ENCODE measurements at places on chromosomes 6 and 20.

- peak; percentile 86 for DNase-seq
Observed at GRCh38 chr6:15879371-15880261, 216.8 kb upstream of the DTNBP1 start.

GRCh38 chr20:62596486-62596885 lies 45.8 kb upstream of the SLCO4A1 start:
- DNase-seq: no peak

- no peak for DNase-seq
Observed at GRCh38 chr6:24481449-24481848, 7.9 kb downstream of the GPLD1 start.

DNA sequence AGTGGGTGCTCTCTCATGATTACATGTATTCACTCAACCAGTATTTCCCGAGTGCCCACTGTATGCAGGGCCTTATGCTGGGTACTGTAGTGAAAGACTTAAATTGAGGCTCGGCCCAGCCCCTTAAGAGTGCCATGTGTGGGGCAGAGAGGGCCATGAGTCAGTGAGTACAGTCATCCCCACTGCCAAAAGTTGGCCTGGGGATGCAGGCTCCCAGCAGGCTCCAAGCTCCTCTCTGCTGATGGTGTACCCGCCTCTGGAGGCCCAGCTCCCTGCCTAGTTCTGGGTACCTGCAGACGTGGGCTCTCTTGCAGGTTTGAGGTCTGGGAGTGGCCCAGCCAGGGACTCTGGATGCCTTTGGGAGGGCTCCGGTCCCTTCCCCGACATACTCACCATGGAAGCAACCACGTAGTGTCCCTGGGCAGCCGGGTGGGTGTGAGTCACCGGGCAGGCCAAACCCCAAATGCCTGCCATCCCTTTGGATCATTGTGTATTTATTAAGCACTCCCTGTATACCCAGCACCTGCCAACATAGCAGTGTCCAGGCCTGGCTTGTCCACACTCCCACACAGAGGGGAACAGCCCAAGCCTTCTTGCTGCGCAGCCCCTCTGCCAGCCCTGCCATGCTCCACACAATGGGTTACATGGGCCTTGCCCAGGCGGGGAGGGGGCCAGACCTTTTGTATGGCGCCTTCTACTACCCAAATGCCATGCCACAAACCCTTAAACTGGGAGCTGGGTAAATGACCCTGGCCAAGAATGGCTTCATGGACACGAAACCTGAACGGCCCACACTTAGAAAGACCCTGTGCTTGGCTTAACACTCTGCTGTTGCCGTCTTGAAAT lies 153.6 kb downstream of the VEGFA start:
- DNase-seq: no peak

DNA sequence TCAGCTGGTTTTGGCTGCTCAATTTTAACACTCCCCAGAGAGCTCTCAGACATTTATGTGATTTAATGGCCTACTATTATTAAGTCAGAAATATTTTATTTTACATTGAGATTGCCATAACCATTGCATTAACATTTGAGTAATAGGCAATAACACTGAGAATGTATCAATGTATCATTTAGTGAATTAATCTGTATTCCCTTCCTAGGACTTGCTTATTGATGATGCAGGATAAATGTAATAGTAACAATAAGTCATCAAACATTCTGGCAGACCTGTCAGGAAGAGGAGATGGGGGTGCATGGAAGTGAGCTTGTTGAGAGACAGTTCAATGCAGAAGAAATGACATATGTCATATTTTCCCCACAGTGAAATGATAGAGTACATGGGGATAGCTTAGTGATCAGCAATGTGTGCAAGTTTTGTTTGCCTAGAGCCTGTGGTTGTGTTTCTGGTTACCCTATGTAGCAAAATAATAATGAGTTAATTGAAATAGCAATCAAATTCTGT lies 458.9 kb downstream of the EYS start:
- no peak for DNase-seq

GRCh38 chr6:158589366-158589765 lies 29.5 kb downstream of the TMEM181 start:
- no peak for DNase-seq

Data from left ventricle myocardium inferior (tissue), 1 donor.